ENCODE measurements at places on chromosomes 7 and 10.

GRCh38 chr10:62352356-62352970, 21.7 kb upstream of the ZNF365 start:
- no peak for DNase-seq

GRCh38 chr10:62820586-62820985, 4.4 kb upstream of the EGR2 start:
- no peak for DNase-seq

- DNase-seq: no peak
Measured at GRCh38 chr10:29681676-29682448, 47.1 kb upstream of the SVIL start.

GRCh38 chr7:51543801-51544553, 227.4 kb upstream of the COBL start:
- no peak for DNase-seq

- DNase-seq: no peak
Measured at GRCh38 chr10:8100366-8100765, 45.9 kb downstream of the GATA3 start.

DNA sequence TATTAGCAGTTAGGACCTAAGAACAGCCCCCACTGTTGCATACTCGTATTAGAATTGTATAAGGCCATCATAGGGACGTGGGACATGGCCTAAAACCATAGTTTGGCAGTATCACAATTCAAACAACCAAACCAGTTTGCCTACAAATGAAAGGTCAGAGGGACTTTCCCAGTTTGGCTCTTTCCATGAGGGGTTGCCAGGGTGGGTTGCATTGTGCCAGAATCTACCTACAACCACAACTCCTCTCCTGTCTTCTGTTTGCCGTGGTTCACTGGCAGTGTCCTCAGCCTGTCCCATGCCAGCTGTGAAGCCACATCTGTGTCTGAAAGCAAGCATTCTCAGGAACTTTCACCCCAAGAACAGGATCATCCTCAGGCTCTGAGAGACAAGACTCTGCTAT, 44.5 kb downstream of the PIK3AP1 start:
- DNase-seq: no peak

DNA sequence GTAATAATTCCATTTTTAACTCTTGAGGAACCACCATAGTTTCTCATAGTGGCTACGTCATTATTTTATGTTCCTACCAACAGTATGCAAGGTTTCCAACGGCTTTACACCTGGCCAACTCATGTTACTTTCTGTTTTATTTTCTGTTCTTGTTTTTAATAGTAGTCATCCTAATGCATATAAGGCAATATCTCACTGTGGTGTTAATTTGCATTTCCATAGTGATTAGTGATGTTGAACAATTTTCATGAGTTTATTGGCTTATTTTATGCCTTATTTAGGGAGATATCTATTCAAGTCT, 465.5 kb upstream of the KLF6 start:
- no peak for DNase-seq

DNA sequence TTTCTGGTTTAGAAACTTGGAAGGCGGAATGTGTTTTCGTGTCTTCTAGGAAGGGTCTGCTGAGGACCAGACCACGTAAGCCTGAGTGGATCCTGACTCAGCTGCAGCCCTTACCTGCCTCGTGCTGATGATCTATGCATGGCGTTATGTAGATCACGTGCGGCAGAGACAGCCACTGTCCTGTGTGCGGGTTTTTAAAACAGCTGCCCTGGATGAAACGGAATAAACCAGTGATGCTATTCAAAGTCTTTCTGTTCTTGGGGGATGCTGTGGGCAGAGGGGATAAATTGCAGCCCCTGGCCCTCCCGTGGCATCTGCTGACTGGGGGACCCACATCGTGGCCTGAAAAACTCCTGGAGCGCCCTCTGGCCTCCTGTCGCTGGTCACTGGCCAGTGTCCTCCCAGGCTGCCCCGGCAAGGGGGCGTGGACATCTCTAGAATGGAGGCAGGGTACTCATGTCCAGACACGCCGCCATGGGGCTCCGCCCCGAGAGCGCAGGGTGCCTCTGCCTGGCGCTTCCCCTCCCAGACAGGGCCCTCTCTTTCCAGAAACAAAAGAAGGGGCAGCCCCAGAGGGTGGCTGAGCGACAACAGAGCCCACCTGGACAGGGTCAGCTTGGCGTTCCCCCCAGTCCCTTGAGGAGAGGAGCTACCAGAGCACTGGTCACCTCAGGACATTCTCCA, 13.2 kb downstream of the ALKBH4 start:
- DNase-seq: no peak

GRCh38 chr7:78130446-78131215, 332.1 kb downstream of the PHTF2 start:
- DNase-seq: no peak

GRCh38 chr7:95686109-95686508, 86.2 kb upstream of the DYNC1I1 start:
- DNase-seq: peak; percentile 78

DNA sequence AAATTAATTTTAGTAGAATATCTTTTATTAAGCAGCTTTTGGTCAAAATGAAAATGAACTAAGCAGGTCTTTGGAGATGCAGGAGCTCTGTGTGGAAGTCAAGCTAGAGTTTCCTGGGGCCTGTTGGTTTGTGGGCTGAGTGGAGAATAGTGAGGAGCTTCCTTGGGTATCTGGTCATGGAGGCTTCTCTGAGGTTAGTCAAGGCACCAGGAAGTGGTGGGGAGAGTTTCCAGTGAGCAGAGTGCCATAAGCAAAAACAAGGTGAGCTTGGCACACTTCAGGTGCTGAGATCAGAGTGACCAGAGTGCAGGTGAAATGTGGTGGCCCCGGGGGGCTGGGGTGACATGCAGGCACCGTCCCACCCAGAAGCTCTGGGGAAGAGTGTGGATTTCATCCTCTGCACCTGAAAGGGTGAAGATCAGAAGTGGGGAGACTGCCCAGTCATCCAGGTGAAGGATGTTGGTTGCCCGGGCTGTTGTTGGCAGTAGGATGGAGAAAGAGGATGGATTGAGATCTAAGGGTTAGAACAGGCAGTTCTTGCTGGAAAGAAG, 77.4 kb downstream of the WDR37 start:
- DNase-seq: no peak

DNA sequence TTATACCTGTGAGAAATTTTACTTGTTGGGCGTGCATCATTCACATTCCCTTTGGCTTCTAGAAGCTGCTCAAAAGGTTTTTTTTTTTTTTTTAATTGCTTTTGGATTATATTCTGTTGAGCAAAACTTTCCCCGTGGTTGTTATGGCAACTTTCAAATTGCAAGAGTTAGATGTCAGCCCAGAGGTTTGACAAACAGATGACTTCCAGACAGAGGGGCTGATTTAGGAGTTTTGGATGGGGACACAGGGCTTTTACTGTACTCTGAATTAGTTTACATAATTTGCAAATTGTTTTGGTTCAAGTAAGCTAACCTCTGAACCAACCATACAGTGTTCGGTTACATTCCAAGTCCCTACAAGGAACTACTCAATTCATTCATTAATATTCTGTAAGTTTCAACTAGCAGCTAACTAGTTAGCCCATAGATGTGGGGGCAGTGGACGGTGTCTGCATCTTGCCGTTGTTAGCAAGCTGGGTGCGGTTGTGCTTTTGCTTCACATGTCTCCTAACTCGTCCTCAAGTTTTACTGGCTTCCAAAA, 66.4 kb upstream of the JAZF1 start:
- no peak for DNase-seq

- DNase-seq: no peak
Measured at GRCh38 chr10:70683601-70683934, 11.3 kb downstream of the ADAMTS14 start.

DNA sequence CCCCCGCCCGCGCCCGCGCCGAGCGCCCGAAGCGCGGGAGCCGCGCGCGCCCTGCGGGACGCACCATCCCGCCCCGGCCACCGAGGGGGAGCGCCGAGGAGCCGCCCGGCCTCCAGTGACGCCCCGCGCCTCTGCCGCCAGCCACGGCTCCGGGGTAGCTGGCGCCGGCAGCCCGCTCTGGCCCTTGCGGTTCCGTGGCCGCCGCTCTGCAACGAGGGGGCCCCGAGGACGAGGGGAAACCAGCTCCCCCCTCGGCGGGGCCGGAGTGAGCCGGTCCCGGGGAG, at the start of gene PAXIP1:
Gene PAXIP1, minus strand, starts transcription at position 33 of the 284 bp plus-strand sequence. CDS start 195 bp downstream, outside the sequence.
- peak; percentile 80 for DNase-seq

DNA sequence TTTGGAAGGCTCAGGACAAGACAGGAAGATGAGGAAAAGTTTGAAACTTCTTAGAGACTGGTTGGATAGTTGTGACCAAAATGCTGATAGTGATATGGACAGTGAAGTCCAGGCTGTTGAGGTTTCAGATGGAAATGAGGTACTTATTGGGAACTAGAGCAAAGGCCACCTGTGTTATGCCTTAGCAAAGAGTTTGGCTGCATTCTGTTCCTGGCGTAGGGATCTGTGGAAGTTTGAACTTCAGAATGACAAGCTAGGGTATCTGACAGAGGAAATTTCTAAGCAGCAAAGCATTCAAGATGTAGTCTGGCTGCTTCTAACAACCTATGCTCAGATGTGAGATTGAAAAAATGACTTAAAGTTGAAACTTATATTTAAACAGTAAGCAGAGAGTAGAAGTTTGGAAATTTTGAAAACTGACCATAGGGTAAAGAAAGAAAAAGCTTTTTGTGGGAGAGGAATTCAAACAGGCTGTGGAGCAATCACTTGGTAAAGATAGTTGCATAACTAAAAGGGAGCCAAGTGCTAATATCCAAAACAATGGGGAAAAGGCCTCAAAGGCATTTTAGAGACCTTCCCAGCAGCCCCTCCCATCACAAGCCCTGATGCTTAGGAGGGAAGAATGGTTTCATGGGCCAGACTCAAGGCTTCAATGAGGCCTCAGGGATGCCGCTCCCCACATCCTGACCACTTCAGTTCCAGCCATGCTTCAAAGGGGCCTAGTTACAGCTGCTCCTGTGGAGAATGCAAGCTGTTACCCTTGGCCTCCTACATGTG, 415.1 kb downstream of the INHBA start:
- no peak for DNase-seq

DNA sequence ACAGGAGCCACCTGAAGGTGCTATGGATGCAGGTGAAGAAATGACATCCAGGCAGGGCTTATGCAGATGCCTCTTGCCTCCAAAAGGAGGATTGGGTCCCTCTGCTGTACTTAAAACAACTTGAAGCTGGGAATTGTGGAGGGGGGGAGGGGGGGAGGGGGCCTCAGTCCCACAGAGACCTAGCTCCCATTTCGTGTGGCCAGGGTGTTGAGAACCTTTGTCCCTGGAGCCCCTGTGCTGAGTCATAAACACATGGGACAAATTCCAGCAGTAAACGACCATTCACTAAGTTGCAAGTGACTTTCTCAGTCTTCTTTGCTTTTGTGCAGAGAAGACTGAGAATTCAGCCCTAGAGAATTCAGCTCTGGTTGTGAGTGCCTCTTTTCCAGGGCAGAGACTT, 96.5 kb upstream of the PODXL start:
- DNase-seq: no peak

- DNase-seq: no peak
Measured at GRCh38 chr10:102626026-102626685, 18.1 kb upstream of the TRIM8 start.

DNA sequence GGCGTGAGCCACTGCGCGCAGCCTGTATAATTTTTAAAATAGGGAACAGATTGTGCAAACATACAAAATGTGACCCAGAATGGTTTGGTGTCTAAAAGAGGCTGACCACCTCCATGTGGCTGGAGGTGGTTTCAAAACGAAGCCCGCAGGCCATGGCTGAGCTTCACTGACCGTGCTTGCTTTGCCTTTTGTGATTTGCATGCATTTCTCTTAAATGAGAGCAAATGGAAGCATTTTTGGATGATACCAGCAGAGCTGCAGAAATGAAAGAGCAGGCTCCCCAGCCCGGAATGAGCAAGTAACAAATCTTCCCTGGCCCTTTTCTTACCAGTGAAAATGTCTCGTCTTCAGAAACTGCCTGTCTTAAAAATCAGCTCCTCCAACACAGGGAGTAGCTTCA, 239.9 kb downstream of the CAMK1D start:
- DNase-seq: no peak

DNA sequence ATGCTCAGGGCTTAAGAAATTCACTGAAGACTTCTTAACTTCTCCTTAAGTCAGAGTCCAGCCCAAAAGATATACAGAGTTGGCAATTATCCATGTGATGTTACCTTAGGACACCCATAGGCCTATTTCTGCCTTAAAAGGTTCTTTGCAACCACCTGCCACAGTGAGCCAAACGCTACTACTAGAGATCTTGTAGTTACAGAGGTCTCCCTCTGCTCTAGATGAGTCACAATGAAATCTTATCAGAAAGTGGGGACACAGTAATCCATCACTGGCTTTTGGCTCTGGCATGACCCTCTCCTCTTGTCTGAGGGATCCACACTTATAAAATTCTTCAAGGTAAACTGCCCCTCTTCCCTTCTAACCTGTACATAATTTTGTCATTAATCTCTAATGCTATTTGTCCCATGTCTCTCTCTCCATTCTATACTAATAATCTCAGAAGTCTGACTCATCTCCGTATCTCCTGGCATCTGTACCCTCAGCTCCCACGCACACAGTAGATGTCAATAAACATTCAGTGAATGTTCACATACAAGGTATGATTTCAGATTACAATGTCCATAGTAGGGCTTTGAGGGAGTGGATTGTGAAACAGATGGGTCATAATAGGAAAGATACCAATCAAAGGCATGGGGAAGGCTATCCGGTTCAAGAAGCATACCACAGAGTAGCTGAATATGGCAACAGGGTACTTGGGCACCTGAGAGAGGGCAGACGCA, 112.1 kb downstream of the SGMS1 start:
- no peak for DNase-seq

DNA sequence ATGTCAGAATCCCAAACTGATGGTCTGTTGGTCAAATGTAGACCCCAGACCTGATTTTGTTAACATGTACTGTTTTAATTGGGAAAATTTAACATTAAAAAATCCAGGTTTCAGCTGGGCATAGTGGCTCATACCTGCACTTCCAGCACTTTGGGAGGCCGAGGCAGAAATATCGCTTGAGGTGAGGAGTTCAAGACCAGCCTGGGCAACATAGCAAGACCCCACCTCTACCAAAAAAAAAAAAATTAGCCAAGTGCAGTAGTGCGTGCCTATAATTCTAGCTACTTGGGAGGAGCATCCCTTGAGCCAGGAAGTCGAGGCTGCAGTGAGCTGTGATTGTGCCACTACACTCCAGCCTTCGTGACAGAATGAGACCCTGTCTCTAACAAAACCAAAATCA, 15.9 kb upstream of the CAMK2G start:
- no peak for DNase-seq

- DNase-seq: no peak
Measured at GRCh38 chr10:103835096-103836050, 20.0 kb downstream of the SH3PXD2A start.

DNA sequence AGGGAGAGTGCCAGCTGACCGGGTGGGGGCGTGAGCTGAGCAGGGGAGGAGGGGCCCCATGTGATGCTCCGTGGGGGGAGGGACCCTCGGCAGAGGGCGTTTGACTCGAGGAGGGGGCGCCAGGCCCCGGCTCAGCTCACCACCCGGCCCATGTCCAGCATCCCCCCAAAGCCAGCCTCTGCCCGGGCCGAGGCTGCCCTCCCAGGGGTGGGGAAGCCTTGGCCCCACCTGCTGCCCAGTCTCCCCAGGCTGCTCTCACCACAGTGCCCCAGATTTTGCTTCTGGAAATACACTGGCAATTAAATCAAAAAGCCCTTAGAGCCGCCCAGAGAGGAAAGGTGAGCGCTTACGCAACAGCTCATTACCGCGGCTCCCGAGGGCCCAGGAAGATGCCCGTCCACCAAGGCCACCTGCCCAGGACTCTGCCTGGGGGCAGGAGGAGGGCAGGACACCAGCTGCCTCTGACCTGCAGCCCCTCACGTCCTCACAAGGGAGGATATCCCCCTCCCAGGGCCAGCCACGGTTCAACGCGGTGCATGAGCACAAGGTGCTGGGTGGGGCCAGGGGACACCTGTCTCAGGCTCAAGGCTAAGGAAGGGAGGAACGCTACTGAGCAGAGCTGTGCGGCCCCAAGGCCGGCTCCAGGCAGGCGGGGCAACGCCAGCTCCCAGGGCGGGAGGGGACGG, 70.0 kb upstream of the INPP5A start:
- no peak for DNase-seq

Data from putamen (tissue), 1 donor.